ENCODE measurements at places on chromosomes 12 and 14.

GRCh38 chr12:57808351-57808750 is 10.2 kb downstream of the AVIL start:
- no peak for DNase-seq

DNA sequence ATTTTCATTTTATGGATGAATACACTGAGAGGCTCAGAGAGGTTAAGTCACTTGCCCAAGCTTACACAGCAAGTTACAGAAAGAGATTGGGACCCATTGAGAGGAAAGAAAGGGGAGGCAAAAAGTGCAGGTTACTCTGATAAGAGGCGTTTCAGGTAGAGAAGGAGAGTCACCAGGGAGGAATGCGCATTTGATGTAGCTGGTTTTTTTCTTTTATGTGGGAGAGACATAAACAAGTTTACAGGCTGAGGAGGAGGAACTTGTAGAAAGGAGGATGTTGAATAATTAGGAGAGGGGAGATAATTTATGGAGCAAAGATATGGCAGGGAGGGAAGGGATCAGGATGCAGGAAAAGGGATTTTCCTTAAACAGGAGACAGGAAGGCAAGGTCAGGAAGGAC is 297.0 kb downstream of the PCNX1 start:
- no peak for DNase-seq

- DNase-seq, result peak; percentile 10
Observed at GRCh38 chr12:89117448-89118034, 234.8 kb downstream of the DUSP6 start.

- DNase-seq, result no peak
Observed at GRCh38 chr14:106134886-106135285, 608.5 kb downstream of the TMEM121 start.

DNA sequence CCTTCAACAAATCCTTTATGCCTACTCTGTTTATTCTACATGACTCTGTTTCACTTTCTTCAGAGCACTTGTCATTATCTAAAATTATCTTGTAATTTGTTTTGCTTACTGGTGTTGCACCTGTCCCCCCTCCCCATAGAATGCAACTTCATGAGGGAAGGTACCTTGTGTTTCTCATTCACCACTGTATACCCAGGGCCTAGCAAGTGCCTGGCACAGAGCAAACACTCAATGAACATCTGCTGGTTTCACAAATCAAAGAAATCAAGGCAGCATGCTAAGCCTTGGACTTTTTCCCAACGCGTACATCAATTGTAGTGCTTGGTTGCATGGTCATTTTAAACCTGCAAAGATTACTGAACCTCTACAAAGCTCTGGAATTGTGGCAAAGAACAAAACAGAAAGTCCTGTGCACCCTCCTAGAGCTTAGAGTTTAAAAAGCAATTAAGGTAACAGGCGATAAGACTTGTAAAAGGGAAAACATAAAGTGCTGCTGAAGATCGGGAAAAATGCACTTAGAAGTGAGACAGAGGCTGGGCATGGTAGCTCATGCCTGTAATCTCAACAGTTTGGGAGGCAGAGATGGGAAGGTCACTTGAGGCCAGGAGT is 479.1 kb downstream of the MED13L start:
- no peak for DNase-seq

DNA sequence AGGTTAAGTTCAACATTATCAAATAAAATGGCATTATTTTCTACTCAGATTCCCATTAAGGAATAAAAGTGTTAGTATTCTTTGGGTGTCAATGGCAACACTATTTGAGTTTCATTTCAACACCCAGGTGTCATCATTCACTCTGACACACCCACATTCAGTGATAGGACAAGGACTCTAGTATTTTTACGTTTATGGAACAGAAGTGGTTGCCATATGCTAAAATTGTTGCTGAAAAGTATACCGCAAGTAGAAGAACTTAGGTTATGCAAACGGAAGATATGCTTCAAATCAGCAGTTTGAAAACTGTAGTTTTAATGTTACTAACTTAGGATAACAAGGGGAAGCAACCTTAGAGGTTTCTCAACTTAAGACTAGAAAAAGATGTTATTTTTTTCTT is 20.0 kb upstream of the SGPP1 start:
- DNase-seq, result no peak

- no peak for DNase-seq
Observed at GRCh38 chr12:57539134-57539768, 7.7 kb downstream of the DCTN2 start.
